Central memory CD8-positive, alpha-beta T cell (primary cell): ENCODE measurements at places on chromosomes 13 and 19.

DNA sequence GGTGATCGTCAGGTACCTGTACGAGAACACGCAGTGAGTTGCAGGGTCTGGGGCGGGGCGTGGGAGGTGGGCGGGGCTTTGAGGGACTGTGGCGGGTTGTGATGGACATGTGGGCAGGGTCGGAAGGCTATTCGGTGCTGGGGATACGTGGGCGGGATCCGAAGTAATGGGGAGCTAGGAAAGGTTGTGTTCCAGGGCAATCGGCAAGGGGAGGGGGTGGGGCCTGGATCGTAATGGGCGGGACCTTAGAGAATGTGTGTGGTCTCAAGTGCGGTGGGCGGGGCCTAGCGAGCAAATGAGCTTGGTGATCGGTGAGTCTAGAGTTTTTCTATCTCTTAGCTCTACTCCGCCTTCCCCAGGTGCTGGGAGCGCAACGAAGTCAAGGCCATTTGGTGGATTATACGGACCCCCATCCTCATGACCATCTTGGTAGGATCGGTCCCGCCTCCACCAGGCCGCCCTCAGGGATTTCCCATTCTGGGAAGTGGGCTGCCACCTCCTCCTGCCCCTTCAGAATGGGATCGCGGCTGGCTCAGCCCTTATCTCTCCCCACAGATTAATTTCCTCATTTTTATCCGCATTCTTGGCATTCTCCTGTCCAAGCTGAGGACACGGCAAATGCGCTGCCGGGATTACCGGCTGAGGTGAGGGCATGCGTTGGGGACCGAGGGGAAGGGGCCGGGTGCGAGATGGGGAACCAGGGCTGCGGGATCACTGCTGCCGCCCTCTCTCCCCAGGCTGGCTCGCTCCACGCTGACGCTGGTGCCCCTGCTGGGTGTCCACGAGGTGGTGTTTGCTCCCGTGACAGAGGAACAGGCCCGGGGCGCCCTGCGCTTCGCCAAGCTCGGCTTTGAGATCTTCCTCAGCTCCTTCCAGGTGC is 9.6 kb downstream of the GIPR start:
- H3K4me3 ChIP-seq: peak overlapping the region; percentile 75
- H3K27me3 ChIP-seq: no peaks in the 10 kb centered on the region
- H3K27ac ChIP-seq: no peak overlapping the region
- peaks cover 5% of the 10 kb centered on the region for H3K36me3 ChIP-seq

- H3K4me3 ChIP-seq: no peak overlapping the region
- H3K36me3 ChIP-seq: peaks cover 9% of the 10 kb centered on the region
- H3K27ac ChIP-seq: no peak overlapping the region
Observed at GRCh38 chr13:41601718-41602445, 144.5 kb downstream of the RGCC start.

GRCh38 chr19:31304831-31305312 is 44.4 kb downstream of the TSHZ3 start:
- peaks cover 36% of the 10 kb centered on the region for H3K27me3 ChIP-seq
- H3K36me3 ChIP-seq: no peaks in the 10 kb centered on the region
- no peak overlapping the region for H3K4me3 ChIP-seq
- no peaks in the 10 kb centered on the region for H3K4me1 ChIP-seq
- no peak overlapping the region for H3K27ac ChIP-seq

DNA sequence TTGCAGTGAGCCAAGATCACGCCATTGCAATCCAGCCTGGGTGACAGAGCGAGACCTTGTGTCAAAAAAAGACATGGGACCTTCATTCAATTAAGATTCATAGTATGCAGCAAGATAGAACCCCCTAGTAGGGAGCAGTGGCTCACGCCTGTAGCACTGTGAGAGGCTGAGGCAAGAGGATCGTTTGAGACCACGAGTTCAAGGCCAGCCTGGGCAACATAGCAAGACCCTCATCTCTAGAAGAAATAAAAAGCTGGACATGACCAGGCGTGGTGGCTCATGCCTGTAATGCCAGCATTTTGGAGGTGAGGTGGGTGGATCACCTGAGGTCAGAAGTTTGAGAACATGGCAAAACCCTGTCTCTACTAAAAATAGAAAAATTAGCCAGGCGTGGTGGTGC is 7.1 kb upstream of the LGALS7 start:
- H3K27me3 ChIP-seq: peaks cover 9% of the 10 kb centered on the region
- H3K4me1 ChIP-seq: no peaks in the 10 kb centered on the region
- H3K27ac ChIP-seq: no peak overlapping the region
- no peak overlapping the region for H3K4me3 ChIP-seq

GRCh38 chr13:40190641-40191100 is 475.8 kb downstream of the FOXO1 start:
- H3K36me3 ChIP-seq: peaks cover 4% of the 10 kb centered on the region
- H3K4me3 ChIP-seq: peak overlapping the region; percentile 67
- no peaks in the 10 kb centered on the region for H3K27me3 ChIP-seq
- H3K4me1 ChIP-seq: peaks cover 60% of the 10 kb centered on the region

- H3K4me1 ChIP-seq: peaks cover 29% of the 10 kb centered on the region
- peak overlapping the region; percentile 83 for H3K4me3 ChIP-seq
- H3K36me3 ChIP-seq: peaks cover 29% of the 10 kb centered on the region
- peak overlapping the region; percentile 86 for H3K27ac ChIP-seq
- no peaks in the 10 kb centered on the region for H3K27me3 ChIP-seq
Observed at GRCh38 chr19:13748169-13748828, 16.0 kb upstream of the MRI1 start.

GRCh38 chr13:40974460-40975407 is 44.4 kb downstream of the ELF1 start:
- peak overlapping the region; percentile 42 for H3K27ac ChIP-seq
- H3K27me3 ChIP-seq: no peaks in the 10 kb centered on the region
- DNase-seq: no peak
- H3K4me3 ChIP-seq: peak overlapping the region; percentile 67

GRCh38 chr19:17576758-17577456 is 21.5 kb downstream of the COLGALT1 start:
- no peaks in the 10 kb centered on the region for H3K27me3 ChIP-seq
- H3K4me3 ChIP-seq: no peak overlapping the region
- H3K4me1 ChIP-seq: no peaks in the 10 kb centered on the region
- peak overlapping the region; percentile 35 for H3K27ac ChIP-seq
